CD4-positive, alpha-beta T cell treated with Interleukin-17A for 4 hours (primary cell): ENCODE measurements at places on chromosomes 6 and 20.

- DNase-seq: no peak
Observed at GRCh38 chr20:9210356-9210755, 141.5 kb downstream of the PLCB4 start.

DNA sequence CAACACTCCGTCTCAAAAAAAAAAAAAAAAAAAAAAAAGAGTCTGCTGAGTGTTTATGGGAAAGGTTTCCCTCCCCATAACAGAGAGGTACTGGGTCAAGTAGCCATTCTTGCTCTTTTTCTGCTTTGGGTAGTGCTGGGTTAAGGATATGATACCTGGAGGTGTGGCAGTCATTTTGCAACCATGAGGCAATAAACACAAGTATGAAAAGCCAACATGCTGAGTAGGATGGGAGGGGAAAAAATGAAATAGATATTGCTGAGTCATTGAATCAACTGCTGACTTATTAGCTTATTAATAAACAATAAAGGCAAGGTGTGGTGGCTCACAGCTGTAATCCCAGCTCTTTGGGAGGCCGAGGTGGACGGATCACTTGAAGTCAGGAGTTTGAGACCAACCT lies 2.3 kb upstream of the TOMM34 start:
- DNase-seq: no peak

DNA sequence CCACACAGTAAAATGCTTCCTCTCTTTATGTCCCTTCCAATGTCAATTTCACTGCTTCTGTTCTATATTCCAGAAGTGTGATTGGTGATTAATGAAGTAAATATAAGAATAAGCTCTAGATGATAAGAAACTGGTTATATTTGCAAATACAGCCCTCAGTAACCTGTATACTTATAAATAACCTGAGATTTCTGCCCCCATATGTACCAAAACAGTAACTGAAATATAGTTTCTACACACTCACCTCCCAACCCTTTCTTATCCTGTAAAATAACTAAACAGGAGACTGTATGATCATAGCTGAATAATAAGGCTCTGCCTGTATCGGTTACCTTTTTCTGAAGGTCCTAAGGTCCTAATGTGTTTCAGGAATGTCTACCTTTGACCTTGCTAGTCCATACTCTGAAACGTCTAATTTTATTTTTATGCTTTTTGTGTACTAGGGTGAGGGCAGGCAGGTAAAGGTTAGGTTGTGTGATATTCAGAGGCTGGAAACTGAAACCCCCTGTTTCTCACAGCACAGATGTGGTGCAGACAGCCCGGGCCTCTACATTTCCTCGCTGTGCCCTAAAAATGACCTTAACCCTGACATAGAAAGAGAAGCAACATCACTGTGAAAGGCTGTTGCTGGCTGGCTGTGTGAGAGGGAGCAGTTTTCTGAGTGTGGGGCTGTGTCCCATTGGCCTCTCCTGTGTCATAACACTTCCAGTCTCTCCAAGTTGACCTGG lies 378.8 kb downstream of the CENPW start:
- no peak for DNase-seq

- no peak for DNase-seq
Observed at GRCh38 chr20:61443443-61444126, 191.5 kb downstream of the CDH4 start.

- peak; percentile 35 for DNase-seq
Observed at GRCh38 chr6:111810294-111811131, 62.7 kb downstream of the FYN start.

- DNase-seq: no peak
Observed at GRCh38 chr6:105839266-105839665, 246.9 kb upstream of the PRDM1 start.

GRCh38 chr20:48923149-48923718 lies 1.7 kb downstream of the ARFGEF2 start:
- DNase-seq: no peak
